Stimulated activated CD4-positive, alpha-beta T cell treated with anti-CD3 and anti-CD28 coated beads, Interleukin-1b, Interleukin-23, amount 100 ng/mL, for 1 hour (primary cell): ENCODE measurements at places on chromosomes 4 and X.

DNA sequence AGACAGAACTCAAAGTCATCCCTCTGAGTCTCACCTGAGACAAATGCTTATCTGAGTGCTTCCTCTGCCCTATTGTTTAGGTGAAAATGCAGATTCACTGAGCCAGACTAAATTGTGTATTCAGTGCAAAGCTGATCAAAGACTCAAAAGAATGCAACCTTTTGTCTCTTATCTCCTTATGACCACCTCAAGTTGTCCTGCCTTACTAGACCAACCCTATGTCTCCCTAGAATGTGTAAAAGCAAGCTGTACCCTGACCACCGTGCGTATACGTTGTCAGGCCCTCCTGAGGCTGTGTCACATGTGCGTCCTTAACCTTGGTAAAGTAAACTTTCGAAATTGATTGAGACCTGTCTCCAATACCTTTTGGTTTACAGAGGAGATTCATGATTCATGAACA lies 63.6 kb upstream of the SH3RF1 start:
- DNase-seq: no peak

- DNase-seq: no peak
Observed at GRCh38 chr4:2866891-2867290, 23.2 kb downstream of the ADD1 start.

- DNase-seq: no peak
Observed at GRCh38 chr4:168651374-168651773, 154.5 kb downstream of the PALLD start.

DNA sequence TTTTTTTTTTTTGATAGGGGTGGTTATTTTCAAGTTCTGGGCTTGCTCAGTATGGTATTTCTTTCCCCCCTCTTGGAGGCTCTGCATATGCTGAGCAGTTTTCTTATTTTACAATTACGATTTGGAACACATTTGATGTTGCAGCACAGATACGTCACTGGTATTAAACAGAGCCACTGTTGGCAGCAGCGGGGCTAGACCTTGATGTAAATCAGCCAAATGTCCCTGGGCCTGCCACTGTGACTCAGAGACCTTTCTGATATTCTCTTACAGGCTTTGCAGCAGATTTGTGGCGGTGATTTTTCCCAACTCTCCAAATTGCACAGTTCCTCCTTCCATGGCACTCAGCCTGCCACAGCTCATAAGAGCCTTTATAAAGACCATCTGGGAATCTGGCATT lies 81.1 kb downstream of the VMA21 start:
- no peak for DNase-seq

DNA sequence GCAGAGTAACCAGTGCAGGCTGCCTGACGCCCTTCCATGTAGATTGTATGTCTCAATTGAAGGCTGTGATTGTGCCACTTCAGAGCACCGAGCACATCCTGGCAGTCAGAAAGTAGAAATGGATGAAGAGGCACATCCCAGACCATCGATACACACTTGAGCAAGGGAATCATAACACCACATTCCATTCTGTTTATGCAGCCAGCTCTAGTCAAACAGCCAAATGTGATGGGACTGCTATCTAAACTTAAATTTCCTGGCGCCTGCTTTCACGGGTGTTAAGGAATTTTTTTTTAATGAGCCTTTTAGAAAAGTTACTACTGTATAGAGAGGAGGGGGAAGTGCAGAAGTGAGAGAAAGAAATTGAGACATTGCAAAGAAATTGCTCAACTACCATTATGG lies 84.4 kb downstream of the PPARGC1A start:
- DNase-seq: no peak

GRCh38 chrX:132480581-132481203 lies 8.1 kb downstream of the MBNL3 start:
- no peak for DNase-seq

DNA sequence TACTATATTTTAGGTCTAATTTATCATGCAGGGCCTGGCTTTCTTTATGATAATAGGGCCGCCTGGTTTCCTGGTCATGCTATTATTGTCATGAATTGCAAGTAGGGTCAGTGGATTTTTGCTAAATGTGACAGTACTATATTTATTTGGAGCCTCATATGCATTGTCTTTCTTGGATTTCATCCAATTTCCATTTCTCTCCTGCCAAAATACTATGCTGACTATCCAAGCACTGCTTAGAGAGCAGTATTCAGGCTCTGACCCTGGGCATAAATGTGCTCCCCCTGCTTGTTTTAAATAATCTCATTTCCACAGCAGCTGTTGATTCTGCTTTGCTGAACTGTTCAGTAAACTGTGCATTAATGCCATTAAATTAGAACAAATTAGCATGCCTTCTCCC lies 269.3 kb downstream of the GPM6A start:
- DNase-seq: no peak

DNA sequence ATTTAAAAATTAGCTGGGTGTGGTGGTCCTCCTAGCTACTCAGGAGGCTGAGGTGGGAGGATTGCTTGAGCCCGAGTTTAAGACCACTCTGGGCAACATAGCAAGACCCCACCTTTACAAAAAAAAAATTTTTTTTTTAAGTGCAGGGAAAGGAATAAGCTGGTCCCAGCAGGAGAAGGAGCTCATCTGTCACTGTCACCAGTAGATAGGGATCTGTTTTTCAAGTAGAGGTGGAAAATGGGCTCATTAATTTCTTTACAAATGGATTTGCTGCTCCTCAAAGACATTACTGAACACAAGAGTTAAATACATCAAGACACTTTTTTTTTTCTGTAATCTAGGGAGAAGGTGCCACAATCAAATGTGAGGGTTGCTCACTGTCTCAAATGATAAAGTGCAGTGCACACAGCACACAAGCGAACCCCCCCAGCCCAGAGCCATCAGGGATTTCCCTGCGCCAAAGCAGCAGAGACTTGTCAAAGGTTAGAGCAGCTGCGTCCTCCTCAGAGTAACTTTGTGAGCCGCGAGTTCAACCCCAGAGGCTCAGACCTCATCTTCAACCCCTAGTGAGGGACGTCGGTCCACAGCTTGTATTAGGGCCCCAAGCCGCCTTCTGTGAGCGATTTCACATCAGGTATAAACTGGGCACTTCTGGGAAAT lies 14.3 kb upstream of the MTNR1A start:
- no peak for DNase-seq

DNA sequence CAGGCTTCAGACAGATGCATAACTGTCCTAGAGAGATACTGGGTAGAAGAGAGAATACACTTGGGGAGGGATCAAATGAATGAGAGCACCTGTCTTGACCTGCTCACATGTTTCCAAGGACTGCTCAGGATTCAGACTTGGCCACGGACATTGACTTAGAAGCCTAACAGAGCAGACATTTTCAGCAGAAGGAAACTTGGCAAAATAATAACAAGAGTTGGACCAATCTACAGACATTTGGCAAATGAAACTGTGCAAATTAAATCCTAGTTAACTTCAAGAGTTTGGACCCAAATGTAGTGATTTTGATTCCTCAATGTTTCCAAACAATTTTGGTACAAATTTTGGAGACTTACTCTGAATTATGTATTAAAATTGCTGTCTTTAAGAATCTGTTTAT lies 223.9 kb downstream of the CAMK2D start:
- DNase-seq: no peak

DNA sequence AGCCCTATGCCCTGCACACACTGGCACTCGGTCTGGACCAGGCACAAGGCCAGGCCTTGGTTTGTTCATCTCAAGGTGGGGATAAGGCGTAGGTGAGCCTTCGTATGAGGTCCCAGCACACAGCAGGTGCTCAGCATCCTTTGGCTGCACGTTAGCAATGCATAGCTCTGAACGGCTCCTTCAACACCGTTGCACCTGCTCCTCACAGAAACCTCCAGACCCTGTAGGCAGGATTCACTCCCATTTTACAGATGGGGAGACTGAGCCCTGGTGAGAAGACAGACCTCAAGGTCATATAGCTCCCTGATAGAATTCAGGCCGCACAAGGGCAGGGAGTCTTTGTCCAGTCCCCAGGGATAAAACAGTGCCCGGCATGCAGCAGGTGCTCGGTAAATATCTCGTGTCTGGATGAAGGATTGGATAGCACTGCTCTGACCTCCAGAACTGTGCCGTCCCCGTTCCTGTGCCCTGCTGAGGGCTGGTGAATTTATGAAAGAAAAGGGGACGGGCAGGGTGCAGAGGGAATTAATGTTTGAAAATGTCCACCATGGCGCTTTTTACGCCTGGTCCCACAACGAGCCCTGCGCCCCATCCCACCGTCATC lies 2.4 kb downstream of the PPP2R2C start:
- DNase-seq: no peak

DNA sequence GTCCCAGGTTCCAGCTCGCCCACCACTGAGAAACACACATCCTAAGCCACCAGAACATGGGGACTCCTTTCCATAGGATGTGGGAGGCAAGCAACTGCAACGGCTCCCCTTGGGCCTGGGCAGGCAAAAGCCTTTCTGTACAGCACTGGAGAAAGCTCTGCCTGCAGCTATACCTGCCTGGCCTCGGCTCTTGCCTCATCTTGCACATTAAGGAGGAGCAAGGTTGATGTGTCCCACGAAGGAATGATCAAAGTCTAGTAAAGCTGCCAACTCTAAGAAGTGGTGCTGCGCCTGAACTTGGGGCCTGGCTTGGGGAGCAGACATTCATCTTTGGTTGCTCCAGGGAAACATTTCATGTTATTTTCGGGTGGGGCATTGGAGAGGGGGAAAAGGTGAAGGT lies 19.6 kb downstream of the CCNG2 start:
- DNase-seq: no peak

DNA sequence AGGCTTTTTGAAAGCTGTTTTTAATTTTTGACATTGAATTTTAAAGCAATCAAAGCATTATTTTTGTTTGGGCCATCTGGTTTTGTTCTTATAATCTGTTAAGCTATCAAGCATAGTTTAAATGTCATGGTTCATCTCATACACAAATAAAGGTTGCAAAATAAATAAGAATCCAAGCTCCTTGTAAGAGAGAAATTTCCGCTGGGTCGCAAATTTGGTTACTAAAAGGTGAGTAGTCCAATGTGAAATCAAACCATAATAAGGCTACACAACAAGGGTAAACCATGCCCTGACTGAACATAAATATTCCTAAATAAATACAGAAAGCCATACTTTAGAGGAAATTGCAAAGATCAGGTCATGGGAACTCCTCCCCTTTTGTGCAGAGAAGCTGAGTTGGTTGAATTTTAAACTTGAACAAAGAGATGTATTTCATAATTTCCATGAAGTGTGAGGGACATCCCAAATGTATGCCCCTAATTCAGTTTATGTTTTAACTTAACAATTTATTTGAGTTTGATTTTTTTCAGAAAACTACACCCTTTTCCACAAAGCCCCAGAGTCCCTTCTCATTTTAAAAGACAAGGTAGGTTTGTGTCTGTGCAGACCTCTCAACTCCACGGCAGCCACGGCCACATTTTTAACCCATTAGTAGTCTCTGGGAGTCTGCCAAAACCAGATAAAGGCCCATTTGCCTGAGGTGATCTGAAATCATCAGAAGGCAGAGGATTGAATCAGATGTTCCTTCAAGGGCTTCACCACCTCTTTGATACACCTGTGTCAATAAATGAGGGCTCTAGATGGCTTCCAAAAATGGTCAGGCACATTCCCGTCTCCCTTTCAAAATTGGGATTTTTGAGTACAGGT lies 85.2 kb downstream of the PLAC1 start:
- DNase-seq: no peak

DNA sequence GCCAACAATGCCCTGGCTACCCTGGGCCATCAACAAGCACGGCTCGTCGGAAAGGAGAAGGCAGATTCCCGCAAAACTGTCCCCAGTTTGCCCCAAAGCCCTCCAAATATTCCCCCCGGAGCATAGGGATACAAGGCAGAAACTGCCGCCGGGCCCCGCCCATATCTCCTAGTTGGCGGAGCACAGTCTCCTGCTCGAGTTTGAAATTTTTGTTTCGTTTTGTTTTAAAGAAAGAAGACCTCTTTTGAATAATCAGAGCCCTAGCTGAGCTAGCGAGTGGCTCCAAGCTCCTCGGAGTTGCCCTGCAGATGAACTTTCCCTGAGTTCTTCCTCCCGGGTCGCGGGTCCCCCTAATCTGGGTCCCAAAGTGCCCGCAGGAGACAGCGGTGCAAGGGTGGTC lies 138.1 kb upstream of the ZIC3 start:
- DNase-seq: no peak

GRCh38 chrX:15150586-15150985 lies 119.3 kb downstream of the ASB9 start:
- DNase-seq: no peak

- no peak for DNase-seq
Observed at GRCh38 chrX:15854080-15854655, 445 bp downstream of the AP1S2 start.

DNA sequence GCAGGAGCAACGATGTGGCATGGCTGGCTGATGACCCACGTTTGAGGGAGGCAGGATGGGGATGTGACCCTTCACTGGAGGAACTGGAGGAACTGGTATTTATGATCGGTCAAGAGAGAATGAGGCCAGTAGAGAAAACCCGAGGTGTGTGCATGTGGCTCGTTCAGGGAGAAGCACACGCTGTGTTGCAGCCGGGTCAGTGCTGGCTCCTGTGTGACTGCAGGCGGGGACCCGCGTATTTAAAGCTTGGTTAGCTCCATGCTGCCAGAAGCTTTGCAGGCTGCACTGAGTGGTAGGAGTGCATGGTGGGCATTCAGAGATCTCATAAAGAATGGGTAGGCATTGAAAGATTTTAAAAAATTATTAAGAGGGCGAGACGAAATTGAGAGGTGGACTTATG lies 52.1 kb downstream of the NELFA start:
- DNase-seq: no peak

DNA sequence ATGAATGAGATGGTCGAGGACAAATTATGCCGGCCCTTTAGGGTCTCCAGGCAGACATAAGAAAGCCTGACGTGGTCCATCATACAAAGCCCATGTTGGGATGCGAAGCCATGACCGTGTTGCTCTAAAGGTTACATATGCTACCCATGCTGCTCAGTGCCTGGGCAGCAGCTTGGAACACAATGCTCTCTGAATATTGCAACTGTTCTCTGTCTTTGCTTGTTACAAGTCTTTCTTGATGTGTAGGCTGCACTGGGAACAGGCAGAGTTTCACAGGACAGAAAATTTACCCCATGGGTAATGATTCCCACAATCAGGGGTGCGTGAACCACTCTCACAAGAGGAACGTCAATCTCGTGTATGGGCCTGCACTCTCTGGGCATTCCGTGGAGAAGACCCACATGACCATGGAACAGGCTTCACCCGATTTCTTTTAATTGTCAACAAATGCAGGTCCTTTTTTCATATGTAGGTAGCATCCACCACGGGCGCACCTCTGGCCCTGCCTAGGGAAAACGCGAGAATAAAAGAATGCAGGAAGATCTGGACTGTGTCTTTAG lies 66.3 kb downstream of the NBDY start:
- DNase-seq: no peak

- DNase-seq: no peak
Observed at GRCh38 chrX:68669871-68670270, 22.4 kb downstream of the STARD8 start.

- DNase-seq: no peak
Observed at GRCh38 chr4:174496631-174497432, 25.5 kb downstream of the HPGD start.
